ENCODE measurements at places on chromosomes 1 and 21.

- no peak for DNase-seq
These were observed 245.0 kb upstream of the B3GALT2 start for GRCh38 chr1:193431265-193431977.

GRCh38 chr21:26224366-26224765 is 53.8 kb upstream of the APP start:
- DNase-seq, result no peak

DNA sequence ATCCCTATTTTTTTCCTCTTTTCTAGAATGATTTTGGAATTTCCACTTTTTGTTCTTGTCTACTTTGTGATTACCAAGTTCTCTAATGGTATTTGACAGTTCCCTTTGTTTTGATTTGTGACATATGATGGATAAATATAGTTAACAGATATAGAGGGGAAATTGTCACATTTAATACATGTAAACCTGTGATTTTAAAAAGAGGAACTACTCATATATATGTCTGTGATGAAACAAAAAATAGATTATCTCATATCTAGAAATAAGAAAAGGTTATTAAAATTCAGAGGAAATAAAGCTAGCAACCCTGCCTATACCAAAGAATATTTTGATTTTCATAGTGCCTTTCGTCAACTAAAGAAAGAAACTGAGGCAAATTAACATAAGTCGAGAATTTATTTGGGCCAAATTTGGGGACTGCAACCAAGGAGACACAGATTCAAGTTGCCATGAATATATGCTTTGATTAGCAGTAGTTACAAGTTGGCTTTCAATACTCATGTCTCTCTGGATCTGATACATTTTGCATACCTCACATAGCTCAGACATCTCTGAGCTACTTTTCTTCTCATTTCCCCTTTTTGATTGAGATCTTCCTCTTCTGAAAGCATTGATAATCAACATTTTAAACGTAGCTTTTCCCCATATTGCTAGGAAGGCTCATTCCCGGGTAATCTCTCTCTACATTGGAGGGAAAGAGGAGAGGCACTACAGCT is 15.6 kb upstream of the C21orf91 start:
- no peak for DNase-seq

GRCh38 chr1:237737448-237737847 is 153.3 kb downstream of the ZP4 start:
- DNase-seq, result peak; percentile 45

- no peak for DNase-seq
These were observed 3.0 kb downstream of the RWDD3 start for GRCh38 chr1:95236784-95237575.

All from OCI-M1 (cell line).